ENCODE measurements at places on chromosomes 5 and 9.

GRCh38 chr9:92140074-92140753 is 25.0 kb upstream of the SPTLC1 start:
- peak; percentile 85 for DNase-seq

DNA sequence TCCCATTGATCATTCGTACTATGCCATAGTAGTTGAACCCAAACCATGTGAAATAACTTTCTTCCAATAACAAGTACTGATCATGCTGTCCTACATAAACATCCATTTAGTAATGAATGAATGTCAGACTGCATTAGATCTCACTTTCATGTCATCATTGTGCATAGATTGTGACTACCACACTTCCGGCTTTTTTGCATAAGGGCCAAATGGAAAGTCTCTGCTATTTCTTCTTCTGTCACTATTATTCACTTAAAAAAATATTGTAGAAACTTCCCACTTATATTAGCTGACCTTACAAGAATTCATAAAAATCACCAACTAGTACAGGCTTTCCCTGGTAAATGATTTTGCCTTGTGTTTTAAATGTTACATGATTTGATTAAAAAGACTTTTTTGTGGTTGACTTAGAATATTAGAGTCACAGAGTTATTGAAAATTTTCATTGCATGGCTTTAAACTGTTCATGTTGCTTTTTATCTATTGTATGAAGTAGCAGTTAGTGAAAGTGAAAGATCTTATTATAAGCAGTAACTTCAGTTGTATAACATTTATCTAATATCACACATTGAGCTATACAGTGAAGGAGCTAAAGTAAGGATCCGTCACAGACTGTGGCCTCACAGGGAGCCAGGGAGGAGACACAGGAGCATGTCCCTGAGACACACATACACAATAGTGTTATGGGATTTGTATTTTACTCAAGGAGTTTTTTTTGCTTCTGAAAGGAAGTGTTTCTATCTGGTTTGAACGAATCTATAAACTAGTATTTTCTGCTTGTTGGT is 33.9 kb downstream of the LMNB1 start:
- no peak for DNase-seq

GRCh38 chr5:82584631-82585030 is 306.5 kb upstream of the RPS23 start:
- DNase-seq, result no peak

DNA sequence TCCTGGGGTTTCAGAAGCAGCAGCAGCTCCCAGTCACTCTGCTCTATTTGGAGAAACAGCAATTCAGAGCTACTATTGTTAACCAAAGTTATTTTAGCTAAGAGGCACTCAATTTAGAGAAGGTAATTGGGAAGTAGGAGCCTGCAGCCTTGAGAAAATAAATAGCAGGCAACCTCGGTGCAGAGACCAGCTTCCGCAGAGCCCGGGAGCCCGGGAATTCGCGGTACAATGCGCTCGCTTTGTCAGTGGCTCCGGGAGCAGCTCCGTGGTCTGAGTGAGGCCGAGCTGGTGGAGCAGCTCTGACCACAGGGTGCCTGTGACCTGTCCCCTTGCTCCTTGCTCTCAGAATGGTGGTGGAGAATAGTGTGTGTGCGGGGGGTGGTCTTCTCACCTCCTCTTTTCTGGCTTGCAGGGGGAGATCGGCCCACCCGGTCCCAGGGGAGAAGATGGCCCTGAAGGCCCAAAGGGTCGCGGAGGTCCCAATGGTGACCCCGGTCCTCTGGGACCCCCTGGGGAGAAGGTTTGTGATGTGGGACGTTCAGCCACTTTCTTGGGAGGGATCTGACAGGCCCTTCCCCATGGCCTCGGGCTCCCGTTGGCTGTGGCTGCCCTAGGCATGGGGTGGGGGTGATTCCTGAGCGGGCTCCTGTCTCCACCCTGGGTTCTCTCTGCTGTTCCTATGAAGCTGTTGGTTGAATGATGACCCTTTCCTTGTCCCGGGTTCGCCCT is 95.9 kb upstream of the FCN2 start:
- DNase-seq, result no peak

- peak; percentile 71 for DNase-seq
These were observed at the start of gene NTRK2 for GRCh38 chr9:84669288-84670137. Gene NTRK2, plus strand, starts transcription at chr9:84669729. Its CDS starts 1,020 bp downstream, at chr9:84670749.

- DNase-seq, result no peak
These were observed 19.8 kb upstream of the FAM151B start for GRCh38 chr5:80468131-80468530.

DNA sequence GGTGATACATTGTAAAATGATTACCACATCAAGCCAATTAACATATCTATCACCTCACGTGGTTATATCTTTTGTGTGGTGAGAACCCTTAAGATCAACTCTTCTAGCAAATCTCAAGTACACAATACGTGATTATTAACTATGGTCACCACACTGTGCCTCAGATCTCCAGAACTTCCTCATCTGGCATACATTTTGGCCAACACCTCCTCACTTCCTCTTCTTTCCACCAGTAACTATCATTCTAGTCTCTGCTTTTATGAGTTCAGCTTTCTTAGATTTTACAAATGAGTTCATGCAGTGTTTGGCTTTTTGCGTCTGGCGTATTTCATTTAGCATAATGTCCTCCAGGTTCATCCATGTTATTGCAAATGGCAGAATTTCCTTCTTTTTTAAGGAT is 35.8 kb downstream of the PRKACG start:
- DNase-seq, result no peak

GRCh38 chr9:117649126-117649525 is 55.1 kb upstream of the TLR4 start:
- DNase-seq, result no peak

DNA sequence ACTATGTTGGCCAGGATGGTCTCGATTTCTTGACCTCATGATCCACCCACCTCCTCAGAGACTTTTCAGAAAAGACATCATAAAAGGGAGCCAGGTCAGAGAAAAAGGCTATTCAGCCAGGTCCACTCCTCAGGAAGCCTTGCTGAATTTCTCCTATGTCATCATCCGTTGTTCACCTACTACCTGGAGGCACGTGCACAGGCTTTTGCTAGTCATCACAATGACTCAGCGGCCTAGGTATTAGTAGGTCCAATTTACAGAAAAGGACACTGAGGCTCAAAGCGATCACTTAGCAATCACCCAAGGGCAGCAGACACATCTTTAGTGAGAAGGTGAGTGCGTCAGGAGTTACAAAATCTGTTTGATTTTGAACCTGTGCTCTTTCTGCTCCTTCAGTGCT is 72.3 kb upstream of the RAD23B start:
- DNase-seq, result no peak

DNA sequence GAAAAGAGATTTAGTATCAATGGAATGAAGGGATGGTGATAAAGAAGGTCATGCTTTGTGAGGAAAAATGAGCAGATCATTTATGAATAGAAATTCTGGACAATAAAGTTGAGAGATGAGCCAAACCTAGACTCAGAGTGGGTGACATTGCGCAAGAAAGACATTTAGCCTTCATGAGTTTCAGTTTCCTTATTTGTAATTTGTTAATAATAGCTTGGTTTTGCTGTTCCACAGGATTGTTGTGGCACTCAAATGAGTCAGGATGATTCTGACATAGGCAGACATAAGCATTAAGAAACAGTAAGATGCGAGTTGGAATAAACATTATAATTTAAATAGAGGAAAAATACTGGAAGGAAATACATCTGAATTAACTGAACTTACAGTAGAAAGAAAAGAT is 34.8 kb downstream of the ITGA2 start:
- DNase-seq, result no peak

GRCh38 chr9:137025517-137025966 is 2.5 kb downstream of the ABCA2 start:
- DNase-seq, result no peak

DNA sequence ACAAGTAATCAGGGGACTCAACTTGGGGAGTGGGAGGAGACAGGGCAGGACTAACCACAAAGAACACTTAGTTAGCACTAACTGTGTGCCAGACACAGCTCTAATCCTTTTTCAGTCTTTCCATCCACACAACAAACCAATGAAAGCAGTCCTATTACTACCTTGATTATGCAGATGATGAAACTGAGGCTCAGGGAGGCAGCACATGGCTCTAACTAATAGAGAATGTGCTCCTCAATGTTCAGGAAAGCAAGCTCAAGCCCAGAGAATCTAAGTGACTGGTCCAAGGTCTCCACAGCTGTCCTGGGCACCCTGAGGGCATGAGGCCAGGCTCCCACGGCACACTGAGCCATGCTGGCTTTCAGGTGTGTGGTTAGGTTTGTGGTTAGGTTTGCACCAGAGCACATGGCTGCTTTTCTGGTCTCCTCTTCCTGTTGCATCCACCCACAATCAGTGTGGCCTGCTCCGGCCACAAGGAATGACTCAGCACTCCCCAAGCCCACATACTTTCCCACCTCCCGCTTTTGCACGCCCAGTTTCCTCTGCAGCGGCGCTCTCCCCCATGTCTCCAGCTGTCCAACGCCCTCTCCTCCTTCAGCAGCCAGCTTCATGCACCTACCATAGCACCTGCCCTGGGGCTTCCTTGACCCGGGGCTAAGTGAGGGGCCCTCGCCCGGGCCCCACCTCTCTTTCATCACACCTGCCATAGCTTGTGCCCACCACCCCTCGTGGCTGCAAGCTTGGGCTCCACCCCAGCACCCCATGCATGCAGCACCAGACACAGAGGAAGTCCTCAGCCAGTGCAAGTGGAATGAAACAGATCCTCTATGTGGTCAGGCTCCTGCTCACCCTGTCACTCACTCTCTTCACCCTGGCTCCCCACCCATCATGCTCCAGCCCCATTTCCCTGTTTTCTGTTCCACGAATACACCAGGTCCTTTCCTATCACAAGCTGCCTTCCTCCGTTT is 133.1 kb downstream of the GABBR2 start:
- DNase-seq, result no peak

DNA sequence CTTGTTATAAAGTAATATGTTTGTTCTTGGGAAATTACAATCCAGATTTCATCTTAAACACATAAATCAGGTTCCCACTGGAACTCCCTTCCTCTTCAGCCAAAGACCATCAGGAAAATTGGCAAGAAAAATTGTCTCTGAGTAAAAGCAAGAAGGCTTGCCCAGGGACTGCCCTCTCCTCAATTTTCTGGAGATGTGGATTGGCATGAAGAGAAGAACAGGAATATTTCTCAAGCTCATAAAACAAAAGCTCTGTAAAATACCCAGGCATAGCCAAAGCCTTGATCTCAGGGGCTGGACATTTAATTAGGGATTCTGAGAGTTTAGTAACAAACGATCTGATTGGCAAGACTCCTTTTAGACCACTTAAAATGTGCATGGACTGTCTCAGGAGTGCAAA is 223.4 kb downstream of the ZNF608 start:
- DNase-seq, result no peak

GRCh38 chr9:33840381-33840780 is 23.4 kb downstream of the UBE2R2 start:
- no peak for DNase-seq

DNA sequence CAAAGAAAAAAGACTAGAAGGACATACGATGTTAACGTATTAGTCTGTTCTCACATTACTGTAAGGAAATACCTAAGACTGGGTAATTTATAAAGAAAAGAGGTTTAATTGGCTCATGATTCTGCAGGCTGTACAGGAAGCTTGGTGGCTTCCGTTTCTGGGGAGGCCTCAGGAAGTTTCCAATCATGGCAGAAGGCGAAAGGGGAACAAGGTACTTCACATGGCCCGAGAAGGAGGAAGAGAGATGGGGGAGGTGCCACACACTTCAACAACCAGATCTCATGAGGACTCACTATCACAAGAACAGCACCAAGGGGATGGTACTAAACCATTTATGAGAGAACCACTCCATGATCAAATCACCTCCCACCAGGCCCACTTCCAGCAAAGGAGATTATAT is 110.1 kb downstream of the CARTPT start:
- DNase-seq, result no peak

GRCh38 chr5:36301858-36302603 is at the start of gene RANBP3L:
Gene RANBP3L, minus strand, starts transcription at chr5:36301902. Its CDS starts 486 bp downstream, at chr5:36301416.
- DNase-seq, result peak; percentile 28

All from femur (tissue), 1 donor.